Aorta (tissue), 5 donors: ENCODE measurements at places on chromosomes 5 and 9. TPM values are rescaled to one million over a fixed set of nuclear protein-coding genes. Genes with fewer than 3 reads are reported as not detected.

The PKD2L2 gene
- total RNA-seq, result not detected

The MYORG gene
- total RNA-seq, result 6.1 TPM

The AFF4 gene
- total RNA-seq, result 131 TPM

The CYLC2 gene
- total RNA-seq, result not detected

The SLC22A4 gene
- total RNA-seq, result 4.6 TPM

The VCAN gene
- total RNA-seq, result 849 TPM

The PARP8 gene
- total RNA-seq, result 28.2 TPM

The SPATA31D4 gene
- total RNA-seq, result not detected

The C9 gene
- total RNA-seq, result 0.13 TPM

The CDO1 gene
- 11.6 TPM for total RNA-seq

The SAP30L gene
- total RNA-seq, result 40.5 TPM

The GARNL3 gene
- 59.1 TPM for total RNA-seq

The RNF208 gene
- total RNA-seq, result 3.4 TPM

The WNK2 gene
- 3.6 TPM for total RNA-seq

The ADAMTS12 gene
- total RNA-seq, result 7.3 TPM

The PCDHB2 gene
- total RNA-seq, result 4.1 TPM

The FANCC gene
- total RNA-seq, result 5.7 TPM

The GPR150 gene
- not detected for total RNA-seq

The GLDC gene
- total RNA-seq, result 0.63 TPM

The UGCG gene
- total RNA-seq, result 51.2 TPM

The ENTREP1 gene
- total RNA-seq, result 5.7 TPM

The TERT gene
- not detected for total RNA-seq

The TAF9 gene
- total RNA-seq, result 33.6 TPM

The SLC36A2 gene
- total RNA-seq, result not detected

The KIAA0825 gene
- 3.7 TPM for total RNA-seq

The FAM153A gene
- total RNA-seq, result not detected

The KCNN2 gene
- 0.32 TPM for total RNA-seq

The INSL6 gene
- total RNA-seq, result not detected
